Body of pancreas (tissue), 4 donors: ENCODE measurements at places on chromosomes 2 and 18. TPM values are rescaled to one million over a fixed set of nuclear protein-coding genes. Genes with fewer than 3 reads are reported as not detected.

GRCh38 chr2:51085420-51086068, 53.6 kb upstream of the NRXN1 start:
- H3K4me3 ChIP-seq = no peak overlapping the region
- H3K27ac ChIP-seq = no peak overlapping the region
- no peaks in the 10 kb centered on the region for H3K36me3 ChIP-seq
- H3K4me1 ChIP-seq = no peaks in the 10 kb centered on the region
- DNase-seq = no peak

- DNase-seq = no peak
- H3K27ac ChIP-seq = no peak overlapping the region
- no peaks in the 10 kb centered on the region for H3K27me3 ChIP-seq
- no peaks in the 10 kb centered on the region for H3K36me3 ChIP-seq
- H3K4me3 ChIP-seq = no peak overlapping the region
Observed at GRCh38 chr2:227671170-227671905, 4.7 kb downstream of the SCYGR5 start.

- no peaks in the 10 kb centered on the region for H3K27me3 ChIP-seq
- peaks cover 91% of the 10 kb centered on the region for H3K4me1 ChIP-seq
- H3K36me3 ChIP-seq = no peaks in the 10 kb centered on the region
- H3K4me3 ChIP-seq = no peak overlapping the region
- peak overlapping the region; percentile 91 for H3K27ac ChIP-seq
Observed at GRCh38 chr2:102103992-102104871, 38.3 kb upstream of the IL1R1 start.

DNA sequence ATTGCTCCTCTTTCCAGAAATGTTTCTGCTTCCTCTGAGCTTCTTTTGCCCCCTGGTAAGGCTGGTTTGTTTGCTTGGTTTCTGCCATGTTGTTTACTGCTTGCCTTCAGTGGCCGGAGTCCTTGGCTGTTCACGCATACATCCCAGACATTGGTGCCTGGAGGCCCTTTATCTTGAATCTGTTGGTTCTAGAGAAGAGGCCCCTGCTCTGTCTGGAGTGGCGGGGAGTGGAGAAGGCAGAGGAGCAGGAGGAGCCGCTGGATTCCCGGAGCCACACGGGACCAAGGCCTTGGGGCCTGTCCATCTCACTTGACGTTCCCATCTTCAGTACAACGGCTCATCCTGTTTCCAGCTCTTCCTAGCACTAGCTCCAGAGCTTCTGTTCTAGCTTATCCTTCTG, 77.2 kb upstream of the PXDN start:
- DNase-seq = no peak
- H3K27ac ChIP-seq = no peak overlapping the region
- peaks cover 13% of the 10 kb centered on the region for H3K4me1 ChIP-seq
- H3K4me3 ChIP-seq = no peak overlapping the region

- H3K36me3 ChIP-seq = no peaks in the 10 kb centered on the region
- H3K27me3 ChIP-seq = no peaks in the 10 kb centered on the region
- H3K4me1 ChIP-seq = peaks cover 5% of the 10 kb centered on the region
- DNase-seq = no peak
Observed at GRCh38 chr2:38528008-38528442, 74.7 kb downstream of the HNRNPLL start.

DNA sequence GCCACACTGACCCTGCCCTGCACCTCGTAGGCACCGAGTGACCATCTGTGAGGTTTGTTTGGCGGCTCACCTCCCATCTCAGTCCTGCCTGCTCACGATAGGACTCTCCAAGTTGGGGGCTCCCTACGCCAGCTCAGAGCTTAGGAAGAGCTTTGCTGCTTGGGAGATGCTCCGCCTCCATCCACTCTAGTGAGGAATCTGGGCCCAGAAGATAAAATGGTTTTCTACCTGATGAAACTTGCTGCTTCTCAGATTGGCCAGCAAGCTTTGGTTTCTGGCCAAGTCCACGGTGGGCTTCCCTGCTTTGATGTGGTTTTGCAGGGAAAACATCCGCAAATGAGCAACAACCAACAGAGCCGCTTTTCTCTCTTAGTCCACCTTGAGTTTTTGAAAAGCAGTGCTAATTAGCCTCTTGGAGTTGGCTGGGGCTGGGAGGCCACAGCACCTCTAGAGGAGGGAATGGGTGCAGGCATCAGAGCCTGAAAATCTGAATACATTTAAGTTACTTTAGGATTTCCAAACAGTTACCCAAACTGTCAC, 42.2 kb downstream of the THNSL2 start:
- H3K4me3 ChIP-seq = no peak overlapping the region
- H3K27ac ChIP-seq = no peak overlapping the region
- H3K36me3 ChIP-seq = no peaks in the 10 kb centered on the region

DNA sequence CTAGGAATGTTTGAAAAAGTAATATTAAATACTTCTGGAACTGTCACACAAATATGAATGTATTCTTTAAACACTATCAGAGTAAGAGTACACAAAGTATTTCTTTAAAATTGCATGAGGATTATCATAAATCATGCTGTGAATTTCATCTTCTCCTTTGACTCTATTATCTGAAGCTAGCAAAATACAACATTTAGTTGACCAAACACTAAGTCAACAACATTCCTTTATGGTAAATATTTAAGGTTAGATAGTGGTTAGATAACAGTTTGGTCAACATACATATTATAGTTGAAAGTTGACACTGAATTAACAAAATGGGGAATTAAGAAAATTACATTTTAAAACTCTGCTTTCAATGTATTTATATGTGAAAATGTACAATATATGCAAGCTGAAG, 72.1 kb upstream of the GRB14 start:
- H3K4me3 ChIP-seq = no peak overlapping the region
- DNase-seq = no peak
- peaks cover 11% of the 10 kb centered on the region for H3K36me3 ChIP-seq

- H3K27me3 ChIP-seq = no peaks in the 10 kb centered on the region
- H3K36me3 ChIP-seq = no peaks in the 10 kb centered on the region
- no peak for DNase-seq
- no peaks in the 10 kb centered on the region for H3K4me1 ChIP-seq
Observed at GRCh38 chr18:58793361-58793760, 71.3 kb upstream of the ZNF532 start.

GRCh38 chr2:196274387-196274809, 103.0 kb upstream of the STK17B start:
- H3K4me3 ChIP-seq = no peak overlapping the region
- H3K27me3 ChIP-seq = no peaks in the 10 kb centered on the region
- H3K27ac ChIP-seq = no peak overlapping the region

DNA sequence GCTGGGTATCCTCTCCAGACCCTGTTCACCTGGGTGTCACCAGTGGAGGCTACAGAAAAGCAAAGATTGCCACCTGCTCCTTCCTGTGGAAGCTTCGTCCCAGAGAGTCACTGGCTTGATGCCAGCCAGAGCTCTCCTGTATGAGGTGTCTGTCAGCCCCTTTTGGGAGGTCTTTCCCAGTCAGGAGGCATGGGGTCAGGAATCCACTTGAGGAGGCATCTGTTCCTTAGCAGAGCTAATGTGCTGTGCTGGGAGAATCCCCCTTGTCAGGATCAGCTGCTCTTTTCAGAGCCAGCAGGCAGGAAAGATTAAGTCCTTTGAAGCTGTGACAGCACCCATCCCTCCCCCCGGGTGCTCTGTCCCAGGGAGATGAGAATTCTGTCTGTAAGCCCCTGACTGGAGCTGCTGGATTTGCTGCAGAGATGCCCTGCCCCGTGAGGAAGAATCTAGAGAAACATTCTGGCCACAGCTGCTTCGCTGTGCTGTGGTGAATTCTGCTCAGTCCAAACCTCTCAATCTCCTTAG, 121.8 kb downstream of the GPR39 start:
- DNase-seq = no peak
- no peak overlapping the region for H3K4me3 ChIP-seq
- no peaks in the 10 kb centered on the region for H3K36me3 ChIP-seq
- H3K4me1 ChIP-seq = no peaks in the 10 kb centered on the region
- H3K27ac ChIP-seq = no peak overlapping the region
- no peaks in the 10 kb centered on the region for H3K27me3 ChIP-seq

- no peaks in the 10 kb centered on the region for H3K4me1 ChIP-seq
- H3K27ac ChIP-seq = no peak overlapping the region
- no peaks in the 10 kb centered on the region for H3K36me3 ChIP-seq
- no peaks in the 10 kb centered on the region for H3K27me3 ChIP-seq
- DNase-seq = no peak
Observed at GRCh38 chr18:31105733-31106132, 3.5 kb upstream of the DSC2 start.

GRCh38 chr2:20021405-20022009, 9.0 kb upstream of the MATN3 start:
- no peak overlapping the region for H3K4me3 ChIP-seq
- H3K36me3 ChIP-seq = no peaks in the 10 kb centered on the region
- no peak for DNase-seq
- no peaks in the 10 kb centered on the region for H3K4me1 ChIP-seq

GRCh38 chr2:113058411-113058994, 495 bp upstream of the IL36RN start:
- no peaks in the 10 kb centered on the region for H3K27me3 ChIP-seq
- H3K36me3 ChIP-seq = no peaks in the 10 kb centered on the region
- no peaks in the 10 kb centered on the region for H3K4me1 ChIP-seq
- no peak overlapping the region for H3K4me3 ChIP-seq

- H3K4me3 ChIP-seq = no peak overlapping the region
- DNase-seq = no peak
- H3K4me1 ChIP-seq = no peaks in the 10 kb centered on the region
- H3K27me3 ChIP-seq = no peaks in the 10 kb centered on the region
- H3K36me3 ChIP-seq = no peaks in the 10 kb centered on the region
- H3K27ac ChIP-seq = no peak overlapping the region
Observed at GRCh38 chr2:30770816-30771576, 36.2 kb downstream of the CAPN13 start.

- no peak overlapping the region for H3K4me3 ChIP-seq
- no peaks in the 10 kb centered on the region for H3K36me3 ChIP-seq
- no peak overlapping the region for H3K27ac ChIP-seq
- no peaks in the 10 kb centered on the region for H3K4me1 ChIP-seq
Observed at GRCh38 chr2:145267451-145267850, 747.5 kb upstream of the ZEB2 start.

- no peak overlapping the region for H3K4me3 ChIP-seq
- no peak for DNase-seq
- H3K27ac ChIP-seq = no peak overlapping the region
- no peaks in the 10 kb centered on the region for H3K27me3 ChIP-seq
Observed at GRCh38 chr2:227374158-227374557, 4.9 kb downstream of the TM4SF20 start.

GRCh38 chr2:79831961-79832360, 319.1 kb downstream of the CTNNA2 start:
- no peaks in the 10 kb centered on the region for H3K4me1 ChIP-seq
- no peaks in the 10 kb centered on the region for H3K27me3 ChIP-seq
- no peak for DNase-seq
- H3K4me3 ChIP-seq = no peak overlapping the region

- no peaks in the 10 kb centered on the region for H3K36me3 ChIP-seq
- H3K27ac ChIP-seq = no peak overlapping the region
- H3K4me3 ChIP-seq = no peak overlapping the region
- no peaks in the 10 kb centered on the region for H3K27me3 ChIP-seq
Observed at GRCh38 chr2:230981704-230982103, 14.2 kb upstream of the SPATA3 start.

Gene FSHR
- total RNA-seq = not detected

Gene ANXA4
- total RNA-seq = 382 TPM

Gene SLC38A11
- 1.6 TPM for total RNA-seq

Gene ESPNL
- not detected for total RNA-seq

Gene HADHA
- total RNA-seq = 98.3 TPM

Gene GPC1
- 23.3 TPM for total RNA-seq

Gene DQX1
- total RNA-seq = not detected
